Aortic smooth muscle cell (primary cell): ENCODE measurements at places on chromosomes 3 and 15. TPM values are rescaled to one million over a fixed set of nuclear protein-coding genes. Genes with fewer than 3 reads are reported as not detected.

Gene PPP1R14D
- total RNA-seq: not detected in 2 replicates

Gene CDHR4
- 0.06 TPM in 1 of 2 replicates, not detected in the other for total RNA-seq

Gene CLN6
- total RNA-seq: 7.9 and 10.6 TPM in 2 replicates

Gene AP3B2
- 0.40 and 0.56 TPM in 2 replicates for total RNA-seq

Gene SELENOT
- total RNA-seq: 145 and 189 TPM in 2 replicates

Gene RYR3
- total RNA-seq: 0.13 TPM in 1 of 2 replicates, not detected in the other

Gene FRMD4B
- 12.7 and 18.0 TPM in 2 replicates for total RNA-seq

Gene VGLL3
- total RNA-seq: 14.5 and 17.8 TPM in 2 replicates

Gene ACAP2
- total RNA-seq: 71.6 and 79.3 TPM in 2 replicates

Gene ACY1
- 45.0 and 52.8 TPM in 2 replicates for total RNA-seq

Gene LEKR1
- total RNA-seq: 0.19 and 0.26 TPM in 2 replicates

Gene ADAMTS9
- total RNA-seq: 8.3 and 12.3 TPM in 2 replicates

Gene SV2B
- 0.13 TPM in 1 of 2 replicates, not detected in the other for total RNA-seq

Gene NEO1
- total RNA-seq: 27.0 and 53.0 TPM in 2 replicates

Gene TMCO5A
- total RNA-seq: not detected in 2 replicates

Gene TM4SF18
- total RNA-seq: 2.7 and 3.4 TPM in 2 replicates

Gene MOBP
- not detected in 2 replicates for total RNA-seq

Gene BLM
- total RNA-seq: 3.3 and 5.3 TPM in 2 replicates

Gene GALK2
- 44.8 and 49.9 TPM in 2 replicates for total RNA-seq

Gene DZIP1L
- 18.2 and 26.0 TPM in 2 replicates for total RNA-seq

Gene PIGB
- total RNA-seq: 14.2 and 16.1 TPM in 2 replicates

Gene ILDR1
- not detected in 2 replicates for total RNA-seq

Gene PLAAT1
- total RNA-seq: not detected in 2 replicates

Gene PRR23B
- total RNA-seq: not detected in 2 replicates

Gene CPLX3
- total RNA-seq: under 0.01 TPM in 1 of 2 replicates, not detected in the other

Gene MPI
- total RNA-seq: 37.9 and 39.5 TPM in 2 replicates

Gene MFGE8
- total RNA-seq: 72.9 and 104 TPM in 2 replicates

Gene SEMA6D
- total RNA-seq: 7.1 and 8.1 TPM in 2 replicates

Gene ZNF654
- total RNA-seq: 11.1 and 12.8 TPM in 2 replicates

Gene SORD
- total RNA-seq: 7.4 and 8.8 TPM in 2 replicates

Gene IL17RD
- 0.26 and 0.56 TPM in 2 replicates for total RNA-seq

Gene BSN
- total RNA-seq: under 0.01 and 0.06 TPM in 2 replicates

Gene APOD
- total RNA-seq: 0.13 TPM in 1 of 2 replicates, not detected in the other

Gene RRP9
- 21.1 and 34.5 TPM in 2 replicates for total RNA-seq

Gene SYNPR
- not detected in 2 replicates for total RNA-seq

Gene LRRIQ4
- 0.06 TPM in 1 of 2 replicates, not detected in the other for total RNA-seq

Gene HYKK
- total RNA-seq: 2.2 TPM in 2 replicates

Gene SEMA3B
- 11.1 and 12.4 TPM in 2 replicates for total RNA-seq

Gene IQCH
- 3.0 and 5.7 TPM in 2 replicates for total RNA-seq

Gene TMC3
- total RNA-seq: not detected in 2 replicates

Gene GOLGA8T
- 0.06 and 0.26 TPM in 2 replicates for total RNA-seq

Gene DCBLD2
- total RNA-seq: 127 and 209 TPM in 2 replicates

Gene IGDCC3
- total RNA-seq: not detected in 2 replicates

Gene STXBP5L
- not detected in 2 replicates for total RNA-seq

Gene MDFIC2
- total RNA-seq: not detected in 2 replicates

Gene A4GNT
- not detected in 2 replicates for total RNA-seq

Gene MEF2A
- total RNA-seq: 23.5 and 39.1 TPM in 2 replicates
